ENCODE measurements at places on chromosomes 2 and 18.

GRCh38 chr2:217601601-217602000 is 401.2 kb downstream of the TNS1 start:
- no peak for ATAC-seq

DNA sequence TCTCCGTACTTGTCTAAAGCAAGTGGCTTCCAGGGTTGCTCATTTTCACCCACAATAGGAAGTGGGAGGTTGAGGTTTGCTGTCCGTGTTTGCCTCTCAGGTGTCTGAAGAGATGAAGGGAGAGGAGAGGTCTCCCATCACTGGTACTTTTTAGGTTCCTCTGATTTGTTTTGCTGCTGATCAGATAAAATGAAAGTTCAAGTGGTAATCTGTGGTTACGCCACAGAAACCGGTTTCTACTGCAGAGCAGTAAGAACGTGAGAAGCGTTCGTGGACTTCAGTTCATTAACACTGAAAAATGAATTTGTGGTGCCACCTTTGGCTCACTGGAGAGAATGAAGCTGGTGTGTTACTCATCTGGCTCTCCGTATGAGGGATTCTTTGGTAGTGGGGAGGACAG is 118.2 kb downstream of the GBX2 start:
- peak; percentile 91 for ATAC-seq

- no peak for ATAC-seq
Observed at GRCh38 chr2:138373993-138374408, 127.6 kb upstream of the SPOPL start.

DNA sequence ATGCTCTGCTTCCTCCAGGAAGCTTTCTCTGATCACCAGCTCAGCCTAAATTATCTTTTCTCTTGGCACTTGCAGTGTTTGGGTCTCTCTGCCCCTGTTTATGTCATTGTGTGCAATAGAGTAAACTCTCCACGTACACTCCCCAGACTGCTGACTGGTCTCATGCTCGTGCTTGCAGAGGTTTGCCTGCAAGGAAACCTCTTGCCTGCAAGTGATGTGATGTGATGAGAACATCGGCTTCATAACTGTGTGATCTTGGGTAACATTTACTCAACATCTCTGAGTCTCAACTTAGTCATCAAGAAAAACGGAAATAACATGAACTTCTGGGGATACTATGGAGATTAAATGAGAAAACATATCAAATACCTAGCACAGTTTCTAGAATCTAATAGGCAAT is 92.3 kb downstream of the BIN1 start:
- peak; percentile 53 for ATAC-seq

DNA sequence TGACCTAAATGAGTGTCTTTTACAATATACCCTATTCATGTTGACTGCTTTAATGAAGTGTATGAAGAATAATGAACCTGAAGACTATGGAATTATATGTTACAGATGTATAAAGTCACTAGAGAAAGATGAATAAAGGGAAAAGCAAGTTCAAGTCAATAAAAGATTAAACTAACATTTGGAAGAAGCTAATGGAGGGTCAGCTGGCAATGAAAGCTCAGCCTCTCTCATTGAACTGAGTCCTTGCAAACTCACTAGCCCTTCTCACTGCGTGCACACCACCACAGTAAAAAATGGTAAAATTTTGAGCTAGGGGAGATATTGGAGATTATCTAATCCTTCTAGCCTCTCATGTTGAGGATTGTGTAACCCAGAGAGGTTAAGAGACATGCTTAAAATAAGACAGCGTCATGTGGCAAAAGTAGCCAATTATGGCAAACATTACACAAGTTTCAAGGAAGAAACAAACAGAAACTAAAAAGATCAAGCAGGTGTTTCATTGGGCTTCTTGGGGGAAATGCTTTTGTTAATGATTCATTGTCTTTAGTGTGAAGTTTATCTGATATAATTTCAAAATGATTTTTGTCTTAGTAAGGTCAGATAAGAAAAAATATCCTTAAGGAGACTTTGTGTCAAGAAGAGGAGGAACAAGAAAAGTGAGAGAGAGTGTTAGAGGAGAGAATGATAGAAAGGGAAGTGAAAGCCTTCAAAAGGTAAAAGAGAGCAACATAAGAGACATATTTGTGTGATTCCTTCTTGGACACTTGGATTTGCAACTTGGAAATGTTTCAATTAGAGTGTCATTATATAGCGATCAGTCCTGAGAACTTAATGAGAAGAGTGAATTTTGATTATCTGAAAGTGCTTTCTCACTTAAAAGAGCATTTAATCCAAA is 893.7 kb upstream of the FAM98A start:
- no peak for ATAC-seq

DNA sequence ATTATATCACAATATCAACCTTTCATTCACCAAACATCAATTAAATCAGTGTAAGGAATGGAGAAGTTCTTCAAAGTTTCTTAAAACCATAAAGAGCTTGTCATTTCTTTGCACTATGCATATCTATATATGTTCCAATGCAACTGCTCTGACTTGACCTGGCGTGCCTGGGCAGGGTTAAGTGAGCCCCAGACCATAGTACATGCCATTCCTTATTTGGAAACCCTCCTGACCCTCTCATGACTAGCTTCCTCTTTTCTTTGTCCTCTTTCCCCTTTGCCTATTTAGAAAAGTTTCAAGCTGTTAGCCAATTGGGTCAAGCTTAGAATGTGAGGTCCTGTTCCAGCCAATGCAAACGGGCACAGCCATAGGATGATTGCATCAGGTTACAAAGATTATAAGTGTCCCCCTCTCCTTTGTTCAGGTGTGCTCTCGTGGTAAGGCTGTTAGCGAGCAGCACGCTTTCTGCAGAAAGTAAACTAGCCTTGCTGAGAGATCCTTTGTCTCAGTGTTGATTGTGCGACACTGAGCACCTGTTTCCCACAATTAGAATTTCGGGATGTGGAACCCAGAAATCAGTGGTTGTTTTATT is 78.2 kb upstream of the UXS1 start:
- ATAC-seq = no peak

DNA sequence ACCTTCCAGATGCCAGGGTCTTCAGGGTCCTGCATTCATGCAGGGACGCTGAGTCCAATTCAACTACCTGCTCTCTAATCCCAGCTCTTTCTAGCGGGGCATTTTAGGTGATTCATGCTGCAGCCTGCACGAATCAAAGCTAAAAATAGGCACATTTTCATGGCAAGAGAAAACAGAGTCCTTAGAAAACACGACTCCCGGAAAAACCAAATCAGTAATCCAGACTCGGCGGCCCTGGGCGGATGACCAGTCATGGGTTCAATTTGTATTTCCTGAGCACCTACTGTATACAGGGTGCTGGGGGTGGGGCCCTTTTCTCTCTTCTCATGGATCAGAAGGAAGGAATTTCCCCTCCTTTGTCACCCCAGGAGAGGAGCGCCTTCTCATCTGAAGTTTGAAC is 64.4 kb downstream of the LONRF2 start:
- ATAC-seq = no peak

GRCh38 chr18:1746131-1746530 is 825.2 kb downstream of the METTL4 start:
- no peak for ATAC-seq

DNA sequence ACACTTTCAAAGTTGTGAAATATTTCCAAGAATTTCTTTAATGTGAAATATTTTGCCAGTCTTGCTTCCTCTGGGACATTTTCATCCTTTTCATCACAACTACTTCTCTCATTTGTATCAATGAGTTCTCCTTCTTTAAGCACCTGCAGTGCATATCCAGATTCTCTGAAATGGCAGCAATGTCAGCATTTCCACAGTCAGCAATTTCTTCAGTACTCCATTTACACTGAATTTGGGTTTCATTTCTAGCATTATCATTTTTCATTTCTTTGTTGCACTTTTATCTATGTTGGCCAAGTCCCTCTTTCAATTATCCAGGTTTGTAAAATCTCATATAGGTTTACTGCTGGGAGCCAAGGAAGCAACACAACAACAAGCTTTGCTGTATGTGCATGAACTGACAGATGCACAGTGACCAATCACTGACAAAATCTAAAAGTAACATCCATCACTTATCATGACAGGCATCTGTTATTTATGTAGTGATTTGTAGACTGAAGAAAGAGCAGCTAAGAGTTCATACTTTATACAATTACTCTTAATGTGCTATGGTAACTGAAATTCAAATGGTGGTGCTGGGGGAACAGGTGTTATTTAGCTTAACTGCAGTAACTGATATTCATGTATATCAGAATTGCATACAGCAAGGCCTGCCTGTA is 43.9 kb downstream of the SS18 start:
- ATAC-seq = no peak

GRCh38 chr2:22282220-22282619 is 1102.8 kb upstream of the KLHL29 start:
- no peak for ATAC-seq

DNA sequence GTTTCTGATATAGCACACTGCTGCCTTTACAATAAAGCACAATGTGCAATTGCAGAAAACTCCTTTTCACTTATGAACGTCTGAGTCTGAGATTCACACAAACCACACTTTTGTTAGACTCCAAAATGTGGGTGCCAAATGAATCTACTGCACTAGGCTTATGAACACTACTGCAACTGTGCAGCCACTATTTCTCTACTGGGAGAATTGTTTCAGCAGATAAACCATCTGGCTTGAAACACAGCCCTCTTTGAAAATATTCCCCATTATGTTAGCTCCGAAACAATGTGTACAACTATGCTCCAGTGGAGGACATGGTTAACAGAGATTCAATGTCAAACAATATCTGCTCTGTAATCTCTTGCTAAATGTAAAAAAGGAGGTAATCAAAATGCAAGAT is 188.7 kb upstream of the ZEB2 start:
- no peak for ATAC-seq

- peak; percentile 24 for ATAC-seq
Observed at GRCh38 chr18:21484851-21485636, 115.5 kb downstream of the ESCO1 start.

- no peak for ATAC-seq
Observed at GRCh38 chr2:221310730-221311129, 261.4 kb downstream of the EPHA4 start.

GRCh38 chr2:85852937-85853498 is 35.8 kb downstream of the ST3GAL5 start:
- peak; percentile 79 for ATAC-seq

DNA sequence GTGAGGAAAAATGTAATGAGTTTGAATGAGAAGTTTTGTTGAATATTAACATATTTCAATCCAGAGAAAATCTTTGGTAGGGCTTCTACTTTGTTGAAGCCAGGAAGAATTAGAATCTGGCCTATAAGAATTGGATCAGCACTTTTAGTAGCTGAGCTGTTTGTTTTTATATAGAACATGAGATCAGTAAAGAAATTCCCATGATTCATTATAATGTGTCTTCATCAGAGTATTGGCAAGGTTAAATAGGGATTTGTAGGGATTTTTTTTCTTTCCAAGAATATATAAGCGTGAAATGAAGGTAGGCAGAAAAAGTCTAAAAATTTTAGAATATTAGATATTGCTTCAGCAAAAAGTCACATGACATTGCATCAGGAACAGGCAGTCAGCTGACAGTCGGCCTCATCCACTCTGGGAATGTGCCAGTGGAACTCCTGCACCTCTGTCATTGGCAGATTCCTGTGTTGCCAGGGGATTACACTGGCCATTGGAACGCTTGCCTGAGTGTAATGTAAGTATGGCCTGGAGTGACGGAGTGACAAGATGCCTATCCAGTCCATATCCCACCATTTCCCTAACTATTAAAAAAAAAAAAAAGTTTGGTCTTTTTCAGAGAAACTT is 60.6 kb downstream of the SERTAD2 start:
- no peak for ATAC-seq

GRCh38 chr2:199108056-199108455 is 349.7 kb downstream of the SATB2 start:
- ATAC-seq = no peak

DNA sequence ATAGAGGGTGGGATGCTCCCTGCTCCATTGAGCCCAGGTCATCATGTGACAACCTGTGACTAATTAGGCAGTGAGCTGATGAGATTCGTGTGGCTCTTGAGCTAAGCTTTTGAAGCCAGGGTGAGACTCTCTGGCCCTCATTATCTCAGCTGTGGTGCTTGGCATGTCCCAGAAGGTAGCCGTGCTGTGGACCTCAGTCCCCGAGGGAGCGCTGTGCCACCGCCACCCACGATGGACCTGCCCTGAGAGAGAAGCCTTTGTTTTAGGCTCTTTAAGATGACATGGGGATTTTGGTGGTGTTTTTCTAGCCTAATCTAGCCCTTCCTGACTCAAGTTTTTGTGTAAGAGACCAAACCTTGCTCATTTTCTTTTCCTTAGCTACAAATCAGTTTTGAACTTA is 66.4 kb downstream of the NEDD4L start:
- ATAC-seq = no peak

DNA sequence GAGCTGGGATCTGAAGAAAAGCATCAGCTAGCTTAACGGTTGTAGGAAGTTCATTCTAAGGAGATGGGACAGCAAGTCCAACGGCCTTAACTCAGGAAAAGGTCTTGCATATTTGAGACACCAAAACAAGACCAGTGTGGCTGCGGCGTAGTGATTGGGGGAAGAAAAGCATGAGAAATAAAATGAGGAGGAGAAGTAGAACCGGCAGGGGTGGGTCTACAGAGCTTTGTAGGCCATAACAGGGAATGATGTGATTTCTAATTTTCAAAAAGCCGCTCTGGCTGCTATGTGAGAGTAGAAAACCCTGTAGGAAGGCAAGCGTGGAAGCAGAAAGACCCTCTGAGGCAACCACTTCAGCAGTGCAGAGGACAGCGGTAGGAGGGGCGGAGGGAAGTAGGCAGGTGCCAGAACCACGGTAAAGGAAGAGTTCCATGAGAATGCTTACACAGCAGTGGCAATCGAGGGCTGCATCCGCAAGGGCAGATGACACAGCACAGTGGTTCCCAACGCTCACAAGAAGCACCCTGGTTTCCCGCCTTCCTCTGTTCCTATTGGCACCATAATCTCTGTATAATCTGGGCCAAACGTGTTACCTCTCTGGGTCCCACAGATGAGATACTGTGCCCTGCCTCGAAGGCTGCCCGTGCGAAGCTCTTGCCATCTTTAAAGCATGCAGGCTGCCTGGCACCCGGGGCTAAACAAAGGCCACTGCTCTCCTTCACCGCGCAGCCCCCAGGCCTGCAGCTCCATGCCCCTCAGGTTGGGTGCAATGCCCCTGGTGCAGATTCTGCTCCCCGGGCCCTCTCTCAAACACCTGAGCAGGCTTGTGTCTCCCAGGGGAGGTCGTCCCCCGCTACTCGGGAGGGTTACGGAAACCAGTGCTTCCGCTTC is 795 bp downstream of the ANKRD39 start:
- ATAC-seq = peak; percentile 18

DNA sequence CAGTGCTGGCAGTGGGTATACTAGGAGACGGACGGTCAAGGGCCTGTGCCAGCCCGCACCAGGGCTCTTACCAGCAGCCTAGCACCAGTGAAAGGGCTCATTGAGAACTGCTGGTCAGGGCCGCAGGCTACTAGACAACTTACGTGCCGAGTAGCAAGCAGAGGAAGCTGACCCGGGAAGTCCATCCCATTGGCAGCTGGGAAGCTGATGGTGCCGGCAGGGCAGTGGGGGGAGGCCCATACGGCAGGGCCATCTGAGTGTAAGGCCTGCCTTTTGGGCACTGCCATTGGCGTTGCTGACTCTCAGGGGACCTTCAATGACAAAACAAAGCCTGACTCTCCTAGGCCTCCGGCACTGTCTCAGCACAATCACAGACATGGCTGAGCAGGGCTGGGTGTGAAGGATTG is 20.6 kb downstream of the EFR3B start:
- no peak for ATAC-seq

- ATAC-seq = no peak
Observed at GRCh38 chr2:212136216-212136795, 402.3 kb downstream of the ERBB4 start.
